ENCODE measurements at places on chromosomes 2 and 18.

DNA sequence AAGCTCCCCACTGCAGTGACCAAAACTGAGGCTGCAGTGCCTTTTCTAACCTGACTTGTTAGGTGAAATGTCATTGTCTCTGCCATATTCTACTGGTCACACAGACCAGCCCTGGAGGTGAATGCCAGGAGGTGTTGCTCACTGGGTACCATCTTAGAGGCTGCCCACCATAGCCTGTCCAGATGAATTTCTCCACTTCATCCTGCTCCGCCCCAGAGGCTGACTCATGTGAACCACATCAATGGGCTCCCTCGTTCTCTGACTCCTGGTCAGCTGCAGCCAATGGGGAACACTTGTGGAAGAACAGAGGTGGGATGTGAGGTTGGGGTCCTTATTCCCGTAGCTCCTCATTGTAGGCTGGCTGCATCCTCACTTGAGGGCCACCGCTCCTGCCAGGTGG, 3.4 kb upstream of the NARS1 start:
- DNase-seq = no peak

- DNase-seq = no peak
These were observed 49.9 kb downstream of the LPIN2 start for GRCh38 chr18:2963048-2963447.

GRCh38 chr18:326846-327245, 59.0 kb upstream of the THOC1 start:
- DNase-seq = no peak

DNA sequence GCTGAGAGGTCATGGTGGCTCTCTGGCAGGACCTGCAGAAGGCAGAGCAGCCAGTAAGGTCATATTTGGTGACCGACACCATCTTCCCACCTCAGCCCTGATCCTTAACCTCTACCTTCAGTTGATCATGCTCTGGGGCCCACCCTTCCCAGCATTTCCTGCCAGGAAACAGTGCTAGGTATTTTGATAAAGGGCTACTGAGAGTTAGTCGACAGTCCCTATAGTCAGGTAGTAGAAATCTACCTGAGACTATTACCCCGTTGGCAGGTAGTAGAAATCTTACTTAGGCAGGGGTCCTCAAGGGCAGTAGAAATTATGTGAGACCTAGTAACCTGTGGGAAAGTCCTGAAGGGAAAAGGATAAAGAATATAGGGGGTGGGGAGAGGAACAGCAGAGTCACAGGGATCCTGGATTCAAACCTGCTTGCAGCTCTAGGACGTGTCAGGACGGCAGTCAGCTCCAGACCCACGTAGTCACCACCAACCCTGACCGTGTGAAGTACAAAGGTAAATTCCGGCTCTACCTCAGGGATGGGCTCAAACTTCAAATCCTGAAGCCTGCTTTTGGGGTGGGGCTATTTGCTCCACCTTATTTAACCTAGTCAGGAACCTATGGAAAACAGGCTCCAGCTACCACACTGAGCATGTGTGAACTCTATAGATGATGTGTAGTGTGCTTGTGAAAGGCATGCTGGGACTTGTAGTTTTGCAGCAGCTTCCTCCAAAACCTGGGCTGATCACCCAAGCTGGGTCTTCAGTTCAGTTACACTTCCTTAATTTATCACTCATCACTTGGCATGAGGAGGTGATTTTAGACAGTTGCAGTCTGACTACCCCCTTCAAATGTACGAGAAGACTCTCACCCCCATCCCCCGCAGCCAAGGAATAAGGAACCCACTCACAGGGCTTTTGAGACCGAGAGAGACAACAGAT, at the start of gene DQX1:
TSS of gene DQX1 (minus strand) at position 515 of the 932 bp plus-strand sequence. CDS start at position 13, 502 bp downstream.
- DNase-seq = peak; percentile 54

- no peak for DNase-seq
These were observed 5.8 kb downstream of the TBC1D8 start for GRCh38 chr2:101145406-101145805.
